ENCODE measurements at places on chromosomes 4 and X. TPM values are rescaled to one million over a fixed set of nuclear protein-coding genes. Genes with fewer than 3 reads are reported as not detected.
A peak's percentile ranks its signal among the peaks of the same experiment; 100 is the strongest.

KLHL2 gene
- total RNA-seq, result 24.3 TPM

ATOH1 gene
- not detected for total RNA-seq

MORC4 gene
- 60.0 TPM for total RNA-seq

DNA sequence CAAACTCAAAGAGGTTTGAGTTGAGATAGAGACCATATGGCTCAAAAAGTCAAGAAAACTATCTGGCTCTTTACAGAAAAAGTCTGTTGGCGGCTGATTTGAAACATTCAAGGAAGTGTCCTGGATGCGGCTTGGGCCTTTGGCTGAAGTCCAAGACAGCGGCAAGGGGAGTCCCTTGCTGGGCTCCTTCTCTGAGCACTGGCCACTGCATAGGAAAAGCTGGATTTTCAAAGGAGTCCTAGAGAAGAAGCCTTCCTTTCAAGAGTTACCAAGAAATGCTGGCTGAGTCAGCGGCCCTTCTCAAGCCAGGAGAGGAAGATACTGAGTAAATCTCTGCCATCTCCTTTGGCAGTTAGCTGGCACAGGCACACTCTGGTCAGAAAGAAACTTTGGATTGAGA is 12.1 kb downstream of the APLN start:
- DNase-seq, result no peak

GRCh38 chr4:98786866-98787265 is 128.5 kb upstream of the TSPAN5 start:
- DNase-seq, result no peak

GRCh38 chr4:146490106-146490505 is 31.6 kb downstream of the SLC10A7 start:
- DNase-seq, result no peak

- peak; percentile 33 for DNase-seq
These were observed 158.4 kb downstream of the TENT5D start for GRCh38 chrX:80578517-80579105.

GRCh38 chr4:924107-925096 is 7.7 kb downstream of the GAK start:
- no peak for DNase-seq

- no peak for DNase-seq
These were observed 245.0 kb upstream of the GPC4 start for GRCh38 chrX:133660281-133660680.

DNA sequence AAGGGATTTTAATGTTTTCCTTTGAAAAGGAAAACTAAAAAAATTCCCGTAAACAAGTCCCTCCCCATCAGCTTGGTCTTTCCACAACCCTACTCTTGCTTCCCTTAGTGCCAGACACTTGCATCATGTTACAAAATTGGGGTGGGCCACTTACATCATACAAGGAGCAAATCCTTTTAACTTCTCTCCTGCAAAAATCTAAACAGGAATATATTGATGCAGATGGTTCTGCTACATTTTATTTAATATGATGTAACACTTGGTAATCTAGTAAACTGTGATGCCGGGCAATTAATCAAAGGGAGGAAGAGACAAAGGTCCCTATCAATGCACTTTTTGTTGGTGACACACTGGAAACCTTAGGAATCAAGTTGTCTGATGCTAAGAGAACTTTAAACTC is 125.3 kb downstream of the UBE2K start:
- DNase-seq, result peak; percentile 20

- DNase-seq, result no peak
These were observed 280.7 kb downstream of the ANK2 start for GRCh38 chr4:113330200-113330599.

DNA sequence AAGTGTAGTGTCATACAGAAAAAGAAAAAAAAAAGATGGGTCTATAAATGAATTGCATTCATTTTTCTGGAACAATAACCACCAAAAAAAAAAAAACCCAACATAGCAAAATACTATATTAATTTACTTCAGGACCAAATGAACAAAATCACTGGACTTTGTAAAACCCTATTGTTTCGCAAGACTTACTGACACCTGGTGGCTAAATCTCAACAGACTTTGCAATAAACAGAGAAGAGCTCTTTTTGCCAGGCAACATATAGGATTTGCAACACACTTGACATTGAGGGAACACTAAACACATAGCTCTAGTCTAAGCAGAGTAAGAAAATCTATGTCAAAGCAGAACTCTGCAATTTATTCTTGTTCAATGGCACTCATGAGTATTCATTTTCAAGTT is 990.2 kb downstream of the STPG2 start:
- peak; percentile 42 for DNase-seq
